Astrocyte (in vitro differentiated cells and primary cell): ENCODE measurements at places on chromosomes 2 and 18.

DNA sequence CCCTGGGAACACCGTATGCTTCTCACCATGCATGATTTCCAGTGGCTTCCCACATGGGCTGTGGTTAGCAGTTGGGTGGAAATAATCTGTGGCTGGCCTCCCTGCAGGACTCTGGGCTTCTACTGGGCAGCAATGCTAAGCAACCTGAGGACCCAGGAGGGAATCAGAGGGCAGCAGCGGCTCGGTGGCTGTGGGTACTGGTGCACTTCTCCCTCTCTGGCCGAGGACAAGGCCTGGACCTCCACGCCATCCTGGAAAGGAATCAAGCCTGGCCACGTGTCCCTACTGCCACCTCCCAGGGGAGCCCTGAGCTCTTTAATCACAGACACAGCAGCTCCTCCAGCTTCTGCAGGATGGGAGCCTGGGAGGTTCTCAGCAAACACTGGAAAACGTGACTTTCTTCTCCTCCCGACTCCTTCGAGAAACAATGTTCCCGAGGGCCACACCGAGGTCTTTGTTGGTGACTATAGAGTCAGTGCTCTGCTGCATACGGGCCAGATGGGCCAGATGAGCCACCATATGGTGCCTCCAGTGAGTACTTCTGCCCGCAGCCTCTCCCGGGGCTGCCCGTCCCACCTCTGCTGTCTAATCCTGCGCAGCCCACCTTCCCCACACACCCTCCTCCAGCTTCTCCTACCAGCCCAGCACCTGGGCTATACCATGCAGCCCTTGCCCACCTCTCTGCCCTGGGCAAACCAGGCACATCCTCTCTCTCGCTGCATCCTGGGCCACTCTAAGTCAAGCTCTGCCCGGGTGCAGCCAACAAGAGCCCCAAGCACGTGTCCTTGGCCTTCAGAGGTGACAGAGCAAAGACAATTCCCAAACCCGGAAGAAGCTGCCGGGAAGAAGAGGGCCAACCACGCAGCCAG, 42.8 kb upstream of the OTOS start:
- DNase-seq = no peak

DNA sequence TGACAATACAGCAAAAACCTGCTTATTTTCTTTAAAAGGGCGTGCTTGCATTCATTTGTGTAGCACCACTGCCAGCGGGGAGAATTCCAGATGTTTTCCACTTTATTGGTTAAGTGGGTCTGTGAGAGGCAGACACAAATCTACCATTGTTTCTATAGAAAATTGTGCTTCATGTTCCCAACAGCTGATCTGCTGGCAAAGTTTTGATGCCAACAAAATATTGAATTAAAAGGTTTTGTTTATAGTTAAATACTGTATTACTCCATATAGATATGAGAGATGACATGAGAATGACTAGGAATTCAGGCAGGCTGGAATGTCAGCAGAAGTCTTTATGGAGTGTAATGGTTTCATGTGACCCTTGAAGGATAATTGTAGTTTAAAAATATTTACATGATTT, 182.7 kb downstream of the MC4R start:
- DNase-seq = no peak

GRCh38 chr2:197208841-197209240, 101.7 kb downstream of the ANKRD44 start:
- DNase-seq = peak; percentile 34

DNA sequence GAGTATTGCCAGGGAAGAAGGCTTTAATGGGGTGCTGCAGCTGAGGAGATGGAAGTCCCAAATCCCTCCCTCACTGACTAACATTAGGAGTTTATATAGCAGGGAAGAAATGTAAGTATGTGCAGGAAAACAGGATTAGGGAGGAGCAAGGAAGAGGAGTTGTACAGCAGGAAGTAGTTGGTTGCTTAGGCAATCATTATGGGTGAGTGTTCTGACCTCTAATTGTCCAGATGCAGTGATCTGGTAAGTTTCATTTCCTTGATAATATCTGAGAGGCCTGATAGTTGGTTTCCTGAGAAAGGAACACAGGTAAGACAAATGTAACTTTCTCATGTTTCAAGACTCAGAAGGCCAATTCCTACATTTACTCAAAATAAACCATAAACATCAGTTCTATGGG, 331.9 kb upstream of the GULP1 start:
- no peak for DNase-seq

DNA sequence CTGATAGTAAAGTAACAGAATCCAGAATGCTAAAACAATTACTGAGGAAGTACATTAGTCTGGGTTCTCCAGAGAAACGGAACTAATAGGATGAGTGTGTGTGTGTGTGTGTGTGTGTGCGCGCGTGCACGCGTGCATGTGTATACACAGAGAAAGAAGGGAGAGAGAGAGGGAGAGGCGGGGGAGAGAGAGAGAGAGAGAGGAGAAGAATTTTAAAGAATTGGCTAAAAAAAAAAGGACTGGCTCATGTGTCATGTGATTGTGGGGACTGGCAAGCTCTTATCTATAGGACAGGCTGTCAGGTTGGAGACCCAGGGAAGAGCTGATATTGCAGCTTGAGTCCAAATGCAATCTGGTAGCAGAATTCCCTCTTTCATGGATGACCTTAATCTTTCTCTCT, 976.2 kb upstream of the CDH2 start:
- DNase-seq = no peak

DNA sequence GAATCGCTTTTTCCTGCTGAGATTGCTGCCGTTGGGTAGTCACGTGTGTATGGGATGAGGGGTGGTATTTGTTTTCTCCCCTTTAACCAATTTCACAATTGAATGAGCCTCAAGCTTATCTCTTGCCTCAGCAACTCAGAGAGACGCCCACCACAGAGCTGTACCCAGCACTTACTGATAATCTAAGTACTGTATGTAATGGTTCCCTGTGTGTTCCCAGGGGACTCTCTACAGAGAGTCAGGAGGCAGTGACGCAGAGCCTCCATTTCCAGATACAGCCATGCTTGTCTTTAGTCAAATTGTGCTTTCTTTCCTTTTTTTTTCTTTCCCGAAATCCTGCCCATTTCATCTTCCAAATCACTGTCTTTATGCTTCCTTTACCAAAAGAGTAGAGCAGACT, 1102.1 kb upstream of the KLHL29 start:
- no peak for DNase-seq

DNA sequence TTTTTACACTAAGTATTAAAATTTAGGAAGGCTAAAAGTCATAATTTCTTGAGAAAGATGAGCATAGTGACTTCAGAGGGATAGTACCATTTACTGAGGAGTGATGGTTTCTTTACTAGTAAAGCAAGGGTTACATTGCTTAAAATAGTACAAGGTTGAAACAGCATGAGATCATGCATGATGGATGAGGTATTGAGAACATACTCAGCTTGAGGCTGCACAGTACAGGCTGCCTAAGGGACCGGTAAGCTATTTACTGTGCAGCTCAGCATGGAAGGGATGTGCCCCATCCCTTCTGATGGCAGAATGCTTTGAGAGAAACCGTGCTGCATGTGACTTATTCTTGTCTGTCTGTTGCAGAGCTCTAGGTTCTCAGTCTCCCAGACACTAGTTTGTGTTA, 122.1 kb downstream of the EML6 start:
- DNase-seq = peak; percentile 40

- DNase-seq = no peak
Observed at GRCh38 chr2:203018181-203018580, 3.5 kb downstream of the NBEAL1 start.

DNA sequence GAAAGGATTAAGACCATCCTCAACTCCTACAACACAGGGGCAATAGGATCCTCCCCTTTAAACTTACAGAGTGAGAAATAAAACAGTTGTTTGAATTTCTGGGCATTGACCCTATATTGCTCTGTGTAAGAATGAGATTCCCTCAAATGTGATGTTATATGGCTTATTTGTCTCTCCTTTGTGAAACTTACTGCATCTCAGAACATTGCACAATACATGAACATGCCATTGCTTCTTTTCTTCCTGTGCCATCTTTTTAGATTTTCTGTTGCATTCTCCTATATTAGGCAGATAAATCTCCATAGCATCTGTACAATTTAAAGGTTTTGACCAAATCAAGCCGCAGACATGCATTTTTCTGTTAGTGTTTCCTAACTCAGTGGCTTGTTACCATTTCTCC, 941.9 kb upstream of the FANCL start:
- DNase-seq = no peak

DNA sequence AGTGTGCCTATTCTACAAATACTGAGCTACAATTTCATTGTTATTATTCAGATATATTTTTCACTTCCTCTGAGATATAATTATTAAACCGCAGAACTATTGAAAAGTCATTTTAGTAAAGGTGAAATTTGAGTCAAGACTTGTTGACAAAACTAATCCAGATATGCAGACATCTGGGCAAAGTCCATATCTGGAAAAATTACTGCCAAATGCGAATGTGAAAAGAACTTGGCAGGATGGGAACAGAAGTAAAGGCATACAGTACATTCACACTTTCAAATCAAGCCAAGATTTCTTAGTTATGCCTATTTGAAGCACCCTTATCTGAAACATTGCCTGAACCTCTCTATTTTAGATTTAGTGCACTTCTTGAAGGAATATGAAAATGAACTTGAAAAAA, 923.6 kb downstream of the CCDC85A start:
- DNase-seq = no peak

DNA sequence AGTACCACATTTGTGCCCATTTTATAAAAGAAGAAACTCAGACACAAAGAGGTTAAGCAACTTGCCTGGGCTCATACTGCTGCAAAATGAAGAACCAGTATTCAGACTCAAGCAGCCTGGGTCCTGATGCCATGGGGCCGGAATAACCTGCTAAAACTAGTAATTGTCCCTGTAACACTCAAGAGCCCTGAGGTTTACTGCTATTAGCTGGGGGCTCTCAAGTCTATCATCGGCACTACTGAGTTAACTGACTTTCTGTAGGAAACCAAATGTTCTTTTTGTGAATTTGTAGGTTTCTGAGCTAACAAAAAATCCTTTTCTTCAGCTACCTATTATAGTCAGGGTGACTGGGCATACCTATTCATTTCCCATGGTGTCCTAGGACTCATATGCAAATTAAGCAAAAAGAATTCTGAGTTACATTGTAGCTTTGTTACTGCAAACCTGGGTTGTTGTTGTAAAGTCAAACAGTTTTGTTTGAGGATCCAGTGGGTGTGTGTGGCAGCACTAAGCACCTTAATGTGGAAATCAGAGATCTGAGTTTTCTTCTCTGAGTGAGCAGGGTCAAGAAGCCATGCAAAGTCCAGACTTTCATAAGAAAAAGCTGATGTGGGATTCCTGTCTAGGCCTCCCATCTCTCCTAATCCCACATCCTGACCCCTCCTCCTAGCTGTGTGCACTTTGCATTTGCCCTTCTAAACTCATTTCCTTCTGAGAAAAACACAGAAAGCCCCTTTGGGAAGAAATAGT, 72.4 kb upstream of the TNP1 start:
- DNase-seq = no peak

DNA sequence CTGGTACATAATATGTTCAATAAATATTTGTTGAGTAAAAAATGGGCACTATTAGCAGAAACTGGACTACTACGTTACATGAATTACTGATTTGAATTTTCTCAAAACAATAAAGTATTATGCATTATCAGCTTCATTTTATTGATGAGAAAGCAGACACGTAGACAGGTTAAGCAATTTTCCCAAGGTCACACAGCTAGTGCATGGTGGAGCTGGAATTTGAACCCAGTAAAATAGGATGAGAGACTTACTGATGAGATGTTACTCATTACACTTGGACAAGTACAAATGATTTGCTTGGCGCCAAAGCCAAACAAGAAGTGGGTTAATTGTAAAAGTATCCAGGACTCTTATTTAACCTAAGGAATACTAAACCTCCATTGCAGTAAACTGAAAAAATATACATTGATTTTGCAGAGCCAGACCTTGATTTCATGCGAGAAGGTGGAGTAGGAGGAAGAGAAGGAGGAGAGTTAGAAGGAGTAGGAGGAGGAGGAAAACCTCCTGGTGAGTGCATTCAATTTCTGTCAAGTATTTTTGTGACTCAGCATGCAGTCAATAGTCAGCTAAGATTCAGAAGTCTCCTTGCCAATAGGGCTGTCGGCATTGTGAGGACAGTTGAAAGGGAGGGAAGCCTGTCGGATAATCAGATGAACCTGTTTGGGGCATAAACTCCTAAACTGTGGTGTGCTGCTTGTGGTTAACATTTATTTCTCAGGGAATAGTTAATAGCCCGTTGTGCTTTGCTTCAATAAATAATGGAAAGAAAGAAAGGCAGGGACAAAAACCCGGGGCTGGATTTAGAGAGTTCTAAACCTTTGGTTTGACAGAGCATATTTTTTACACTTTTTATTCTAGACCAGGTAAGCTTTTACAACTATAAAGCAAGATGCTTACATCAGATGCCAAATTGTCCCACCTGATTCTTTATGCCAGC, 77.0 kb upstream of the TACR1 start:
- peak; percentile 73 for DNase-seq

DNA sequence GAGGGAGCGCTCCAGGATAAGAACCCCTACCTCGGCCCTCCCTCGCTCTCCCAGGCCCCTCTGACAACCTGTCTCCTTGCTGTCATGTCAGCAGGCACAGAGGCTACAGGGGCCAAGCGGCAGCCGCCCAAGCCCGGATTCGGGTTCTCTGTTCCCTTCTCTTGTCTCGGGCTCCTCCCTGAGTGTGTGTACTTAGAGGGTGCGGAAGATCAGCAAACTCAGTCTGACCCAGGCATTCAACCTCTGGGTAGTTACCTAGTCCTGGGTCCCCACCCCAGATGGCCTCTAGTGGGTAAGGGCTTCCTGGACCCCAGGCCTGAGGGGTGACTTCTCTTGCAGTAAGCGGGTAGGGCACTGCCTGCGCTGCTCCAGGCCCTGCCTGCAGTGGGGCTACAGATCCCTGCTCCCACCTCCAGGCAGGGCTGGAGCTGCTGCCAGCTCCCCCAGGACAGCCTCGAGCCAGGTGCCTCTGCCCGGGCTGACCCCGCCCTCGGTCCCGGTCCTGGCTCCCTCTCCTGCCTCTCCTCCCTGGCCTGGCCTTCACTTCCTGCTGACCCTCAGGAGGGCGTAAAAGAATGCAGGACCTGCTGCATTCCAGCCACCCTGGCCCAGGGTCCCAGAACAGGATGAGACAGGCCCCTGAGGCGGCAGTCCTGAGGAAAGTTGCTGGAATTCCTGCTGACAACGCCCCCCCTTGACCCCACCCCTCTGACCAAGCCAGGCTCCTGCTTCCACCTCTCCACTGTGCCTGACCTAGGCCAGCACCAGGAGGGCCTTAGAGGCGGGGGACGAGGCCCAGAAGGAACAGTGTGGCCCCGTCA, 22.0 kb downstream of the GPC1 start:
- DNase-seq = no peak

DNA sequence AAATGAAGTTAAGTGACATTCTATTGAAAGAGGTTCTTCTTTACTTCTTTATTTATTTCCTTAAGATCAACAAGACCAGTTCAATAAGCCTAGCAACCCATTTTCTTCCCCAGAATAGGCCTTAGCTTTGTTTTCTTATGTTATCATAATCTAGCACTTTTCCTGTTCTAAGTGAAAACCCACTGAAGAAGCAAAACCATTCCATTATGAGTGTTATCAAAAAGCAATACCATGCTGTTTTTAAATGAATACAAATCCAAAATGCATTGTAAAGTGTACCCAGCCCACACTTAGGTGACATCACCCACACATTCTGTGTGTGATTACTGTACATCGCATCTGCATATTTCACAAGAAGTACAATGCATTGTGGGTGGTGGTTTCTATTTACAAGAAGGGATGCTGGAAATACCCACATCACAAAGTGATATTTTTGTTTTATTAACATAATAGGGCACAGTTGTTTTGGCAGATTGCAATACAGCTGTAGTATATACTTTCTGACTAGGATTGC, 679.5 kb downstream of the KCNJ3 start:
- DNase-seq = peak; percentile 13

- DNase-seq = peak; percentile 44
Observed at GRCh38 chr2:120552800-120553481, 182.7 kb upstream of the GLI2 start.
